Inflammatory macrophage treated with lipopolysaccharide for 4 hours (primary cell): ENCODE measurements at places on chromosomes 2 and 18.
A peak's percentile ranks its signal among the peaks of the same experiment; 100 is the strongest.

DNA sequence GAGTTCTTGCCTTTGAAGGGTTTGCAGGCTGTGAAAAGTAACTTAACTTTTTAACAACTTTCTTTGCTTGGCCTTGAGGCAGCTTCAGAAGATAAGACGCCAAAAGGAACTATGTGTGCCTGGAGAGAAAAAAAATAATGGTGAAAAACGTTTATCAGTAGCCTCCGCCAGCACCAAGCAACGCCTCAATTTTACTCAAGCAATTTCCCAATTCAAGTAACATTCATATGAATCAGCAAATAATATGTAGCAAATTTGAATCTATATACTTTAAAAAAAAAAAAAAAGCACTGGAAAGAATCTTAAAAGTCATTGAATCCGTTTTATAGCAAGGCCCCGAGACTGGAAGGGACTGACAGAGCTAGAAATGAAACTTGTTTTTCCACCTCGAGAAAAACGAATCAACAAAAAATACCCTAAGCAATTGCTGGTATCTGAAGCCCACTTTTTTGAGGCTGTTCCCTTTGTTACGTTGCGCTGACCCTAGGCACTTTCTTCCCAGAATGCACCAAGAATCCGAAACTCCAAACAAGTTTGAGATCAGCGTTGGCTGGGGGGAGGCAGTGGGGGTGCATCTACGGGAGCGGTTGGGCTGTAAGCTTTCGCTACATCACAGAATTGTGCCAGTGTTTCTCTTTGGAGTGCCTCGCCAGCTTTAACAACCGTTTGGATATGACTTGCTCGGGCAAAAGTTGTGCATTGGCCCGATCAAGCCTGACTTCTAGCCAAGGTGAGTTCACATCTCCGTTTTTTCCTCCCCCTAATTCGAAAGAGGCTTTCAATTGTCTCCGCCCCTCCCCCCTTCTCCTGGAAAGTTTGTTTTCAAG lies 2.7 kb upstream of the TGIF1 start:
- peak; percentile 45 for DNase-seq

DNA sequence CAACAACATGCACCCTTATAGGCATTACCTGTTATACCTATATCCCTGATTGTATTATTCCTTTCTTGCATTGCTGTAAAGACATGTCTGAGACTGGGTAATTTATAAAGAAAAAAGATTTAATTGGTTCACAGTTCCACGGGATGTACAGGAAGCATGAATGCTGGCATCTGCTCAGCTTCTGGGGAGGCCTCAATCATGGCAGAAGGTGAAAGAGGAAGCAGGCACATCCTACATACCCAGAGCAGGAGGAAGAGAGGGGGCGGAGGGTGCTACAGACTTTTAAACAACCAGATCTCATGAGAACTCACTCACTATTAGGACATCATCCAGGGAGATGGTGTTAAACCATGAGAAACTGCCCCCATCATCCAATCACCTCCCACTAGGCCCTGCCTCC lies 191.7 kb upstream of the SPHKAP start:
- no peak for DNase-seq

GRCh38 chr2:160380611-160381010 lies 113.0 kb downstream of the RBMS1 start:
- peak; percentile 61 for DNase-seq

- DNase-seq: no peak
Observed at GRCh38 chr2:106867196-106867953, 18.6 kb downstream of the ST6GAL2 start.

DNA sequence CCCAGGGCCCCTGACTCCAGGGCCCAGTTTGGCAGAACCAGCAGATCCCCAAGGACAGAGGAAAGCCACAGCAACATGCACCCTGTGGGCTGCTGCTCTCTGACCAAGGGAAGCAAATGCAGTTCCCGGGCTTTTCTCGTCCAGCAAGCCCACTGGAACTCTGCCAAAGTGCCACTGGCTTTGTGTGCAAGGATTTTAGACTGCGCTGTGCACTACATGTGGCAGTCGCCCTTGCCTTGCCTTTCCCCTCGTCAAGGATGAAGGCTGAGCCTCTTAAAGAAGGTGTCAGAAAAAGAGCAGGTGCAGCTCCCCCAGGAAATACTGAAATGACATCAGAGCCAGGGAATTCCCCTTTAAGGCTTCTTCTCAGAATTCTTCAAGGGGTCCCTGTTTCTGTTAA lies 199.2 kb downstream of the TFCP2L1 start:
- DNase-seq: no peak

GRCh38 chr2:106953779-106954178 lies 67.8 kb upstream of the ST6GAL2 start:
- no peak for DNase-seq

- DNase-seq: no peak
Observed at GRCh38 chr2:197207106-197207505, 103.5 kb downstream of the ANKRD44 start.

DNA sequence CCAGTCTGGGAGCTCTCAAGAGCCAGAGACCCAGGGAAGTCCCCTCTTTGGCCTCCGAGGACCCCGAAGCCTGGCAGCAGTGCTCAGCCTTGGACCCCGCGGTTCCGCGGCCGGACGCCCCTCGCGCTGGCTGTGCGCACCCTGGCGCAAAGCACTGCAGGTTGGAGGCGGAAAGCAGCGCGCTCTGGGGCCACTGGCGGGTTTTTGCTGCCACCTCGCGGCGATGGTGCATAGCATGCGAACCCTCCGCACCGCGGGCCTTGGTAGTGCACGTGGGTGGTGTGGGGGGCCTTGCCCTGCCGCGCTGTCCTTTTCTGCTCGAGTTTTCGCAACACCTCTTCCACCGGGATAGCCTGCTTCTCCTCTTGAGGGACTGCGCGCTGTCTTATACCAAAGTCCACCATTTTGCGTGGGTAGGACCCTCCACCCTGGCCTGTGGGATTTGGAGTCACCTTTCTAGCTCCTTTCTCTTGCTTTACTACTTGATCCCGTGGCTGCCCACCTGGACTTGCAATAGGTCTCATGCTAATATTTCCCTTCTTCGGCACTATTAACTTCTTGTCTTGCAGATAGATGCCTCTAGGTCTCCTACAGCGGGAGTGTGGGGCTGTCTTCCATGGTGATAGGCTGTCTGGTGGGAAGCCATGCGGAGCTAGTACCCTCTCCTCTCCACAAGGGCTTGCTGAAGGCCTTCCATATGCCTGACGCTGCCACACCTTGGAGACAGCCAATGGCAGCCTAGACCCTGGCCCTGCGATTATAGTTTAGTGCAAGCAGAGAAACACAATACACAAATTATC lies 14.3 kb downstream of the SIX3 start:
- peak; percentile 62 for DNase-seq

DNA sequence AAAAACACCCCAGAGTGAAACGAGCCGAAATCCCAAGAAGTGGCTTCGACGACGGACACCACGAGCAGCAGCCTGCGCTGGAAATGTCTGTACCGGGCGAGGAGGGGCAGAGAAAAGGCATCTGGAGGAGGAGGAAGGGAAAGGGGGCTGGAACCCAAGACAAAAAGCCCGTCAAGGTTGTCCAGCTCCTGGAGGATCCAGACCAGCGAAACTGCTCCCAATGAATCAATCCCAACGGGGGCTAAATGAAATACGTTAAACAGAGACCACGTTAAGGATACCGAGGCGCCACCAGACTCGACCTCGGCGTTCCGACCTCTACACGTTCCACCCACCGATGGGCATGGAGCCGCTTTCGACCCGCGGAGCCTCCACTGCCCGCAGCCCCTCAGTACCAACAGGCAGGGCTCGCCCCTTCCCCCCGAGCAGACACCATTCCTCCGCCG lies 400 bp downstream of the CCDC88A start:
- DNase-seq: no peak

DNA sequence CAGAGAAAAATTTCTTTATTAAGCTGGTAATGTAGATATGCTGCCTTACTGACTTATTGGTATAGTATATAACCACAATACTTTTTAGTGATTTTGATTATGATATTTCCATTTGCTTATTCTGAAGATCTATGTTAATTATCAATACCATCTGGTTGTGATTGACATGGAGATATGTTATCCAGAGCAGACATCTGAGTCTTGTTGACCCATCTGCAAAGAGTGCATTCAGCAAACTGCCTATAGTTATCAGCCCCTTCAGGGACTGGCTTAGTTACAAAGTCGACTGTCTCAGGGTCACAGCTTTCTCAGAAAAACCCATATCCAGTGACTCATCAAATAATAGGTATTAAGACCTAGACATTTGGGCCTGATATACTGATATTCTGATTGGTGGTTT lies 475.7 kb downstream of the DSC3 start:
- no peak for DNase-seq

DNA sequence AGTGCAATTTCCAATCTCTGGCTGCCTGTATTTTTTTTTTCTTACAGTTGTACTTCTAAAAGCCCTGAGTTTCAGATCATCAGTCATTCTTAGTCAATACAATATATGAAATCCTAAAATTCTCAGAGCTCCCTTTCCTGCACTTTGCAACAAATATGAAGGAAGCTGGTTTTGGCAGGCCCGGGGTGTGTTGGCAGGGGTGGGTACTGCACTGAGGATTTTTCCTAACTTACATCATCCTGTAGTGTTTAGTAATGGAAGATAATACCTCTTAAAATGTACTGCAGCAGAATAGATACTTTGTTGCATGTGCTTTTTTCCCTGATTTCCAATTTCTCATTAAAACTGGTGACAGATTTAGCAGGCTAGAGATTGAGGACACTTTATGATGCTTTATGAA lies 374.6 kb downstream of the PTH2R start:
- no peak for DNase-seq

GRCh38 chr2:152173831-152174230 lies 1.7 kb downstream of the STAM2 start:
- DNase-seq: no peak

DNA sequence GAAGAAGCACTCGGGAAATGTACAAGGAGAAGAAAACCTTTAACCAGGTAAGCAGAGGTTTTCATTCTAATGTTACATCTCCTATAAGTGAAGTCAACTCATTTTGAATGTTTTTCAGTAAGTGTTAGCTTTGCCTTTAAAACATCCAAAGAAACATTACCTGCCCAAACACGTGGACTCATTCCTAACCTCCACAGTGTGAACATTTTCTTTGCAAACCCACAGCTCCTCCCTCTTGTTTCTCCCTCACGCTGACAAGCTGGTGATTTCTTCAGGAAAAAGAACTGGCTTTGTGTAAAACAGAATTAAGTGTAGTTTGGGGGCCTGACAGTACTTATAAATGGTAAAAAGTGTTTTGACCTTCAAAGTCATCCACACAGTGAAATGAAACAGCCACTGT lies 72.5 kb downstream of the MTCL1 start:
- DNase-seq: no peak

GRCh38 chr2:86038291-86039081 lies 67.2 kb downstream of the POLR1A start:
- peak; percentile 93 for DNase-seq

- DNase-seq: no peak
Observed at GRCh38 chr2:201628545-201628944, 14.8 kb downstream of the TMEM237 start.

DNA sequence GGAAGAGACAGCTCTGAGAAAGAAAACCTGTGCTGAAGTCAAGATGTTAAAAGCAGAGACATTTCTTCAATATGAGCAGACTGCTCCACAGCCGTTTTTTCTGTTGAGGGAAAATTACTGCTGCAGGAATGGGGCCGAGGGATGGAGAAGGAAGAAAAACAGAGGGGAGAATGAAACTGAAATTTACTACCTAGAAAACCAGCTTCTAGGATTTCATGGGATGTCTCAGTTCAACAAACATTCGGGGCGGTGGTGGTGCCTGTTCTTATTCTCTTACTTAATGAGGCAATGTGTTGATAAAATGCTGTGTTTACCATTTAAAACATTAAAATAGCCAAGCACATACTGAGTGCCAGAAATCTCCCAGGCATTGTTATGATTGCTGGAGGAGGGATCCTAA lies 557.1 kb upstream of the MEX3C start:
- DNase-seq: no peak

DNA sequence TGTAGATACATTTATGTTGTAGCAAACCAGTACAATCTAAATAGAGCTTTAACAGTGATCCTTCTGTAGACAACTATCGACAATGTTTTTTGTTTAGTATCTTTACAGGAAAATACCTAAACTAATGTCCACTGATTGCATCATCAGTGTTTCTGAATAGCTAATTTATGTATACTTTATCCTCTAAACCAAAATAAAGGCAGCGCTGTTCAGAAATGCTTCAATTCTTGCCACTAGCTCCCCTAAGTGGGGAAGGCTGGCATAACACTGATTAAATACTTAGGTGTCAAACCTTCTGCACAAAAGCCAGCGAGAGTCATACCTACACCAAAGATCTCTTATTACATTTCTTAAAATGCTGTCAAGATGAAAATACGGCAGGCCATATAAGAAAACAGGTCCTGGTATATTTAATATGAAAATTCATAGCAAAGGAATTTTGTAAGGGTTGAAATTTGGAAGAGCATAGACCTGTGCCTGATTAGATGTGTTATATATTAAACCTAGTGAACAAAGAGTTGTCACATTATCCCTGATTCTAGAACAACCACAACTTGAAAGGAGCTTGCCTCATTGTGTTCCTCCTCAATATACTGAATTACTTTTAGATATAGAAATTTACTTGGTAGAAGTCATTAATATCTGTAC lies 1693.4 kb upstream of the SLC39A10 start:
- DNase-seq: no peak

- no peak for DNase-seq
Observed at GRCh38 chr2:171794918-171795317, 99.1 kb downstream of the SLC25A12 start.

DNA sequence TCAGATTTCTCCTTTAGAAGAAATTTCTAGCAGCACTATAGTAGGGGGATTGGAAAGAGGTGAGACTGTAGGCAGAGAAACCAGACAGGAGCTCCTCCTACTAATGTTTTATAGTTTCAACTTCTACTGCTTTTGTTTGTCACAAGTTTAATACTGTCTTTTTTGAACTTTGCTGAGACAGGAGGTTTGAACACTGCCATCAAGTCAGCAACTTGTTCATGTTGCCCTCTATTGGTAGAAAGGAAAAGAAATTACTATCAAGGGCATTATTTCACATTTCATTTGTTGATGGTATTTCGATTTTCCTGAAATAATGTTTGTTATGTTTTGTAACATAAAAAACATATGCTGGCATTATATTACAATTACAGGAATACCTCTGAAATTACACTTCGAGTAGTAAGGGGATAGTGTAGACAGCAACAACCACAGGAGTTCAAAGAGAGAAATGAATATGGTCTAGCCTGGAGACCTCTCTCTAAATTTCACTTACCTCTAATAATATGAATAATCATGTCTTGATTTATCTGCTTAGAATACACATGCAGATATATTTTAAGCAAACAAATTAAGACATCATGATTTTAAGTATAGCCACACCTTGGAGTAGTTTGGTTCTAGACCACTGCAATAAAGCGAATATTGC lies 12.4 kb upstream of the CCDC88A start:
- DNase-seq: peak; percentile 73

- peak; percentile 10 for DNase-seq
Observed at GRCh38 chr18:12121175-12122042, 27.8 kb downstream of the ANKRD62 start.

DNA sequence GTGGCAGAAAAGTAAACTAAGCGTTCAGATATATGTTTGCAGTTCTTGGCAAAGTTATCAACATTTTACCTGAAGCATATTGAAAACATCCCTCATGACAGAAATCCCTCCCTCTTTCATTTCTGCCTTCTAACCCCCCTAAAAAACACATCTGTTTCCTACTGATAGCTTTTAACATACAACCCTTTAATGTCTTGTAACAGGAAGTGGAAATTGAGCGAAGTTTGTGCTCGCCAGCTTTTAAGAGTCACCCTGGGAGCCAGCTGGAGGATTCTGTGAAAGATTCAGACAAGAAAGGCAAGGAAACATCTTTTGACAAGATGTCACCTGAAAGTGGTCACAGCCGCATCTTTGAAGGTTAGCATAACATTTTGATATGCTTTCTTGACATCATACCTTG lies 247.4 kb downstream of the XIRP2 start:
- no peak for DNase-seq
